ENCODE measurements at places on chromosomes 11 and 22.

GRCh38 chr11:69293819-69294505, at the start of gene MYEOV:
Gene MYEOV (plus strand): TSS chr11:69294155. CDS start chr11:69295355, 1,200 bp downstream.
- DNase-seq: no peak

GRCh38 chr11:88454881-88455280, 117.3 kb upstream of the CTSC start:
- no peak for DNase-seq

DNA sequence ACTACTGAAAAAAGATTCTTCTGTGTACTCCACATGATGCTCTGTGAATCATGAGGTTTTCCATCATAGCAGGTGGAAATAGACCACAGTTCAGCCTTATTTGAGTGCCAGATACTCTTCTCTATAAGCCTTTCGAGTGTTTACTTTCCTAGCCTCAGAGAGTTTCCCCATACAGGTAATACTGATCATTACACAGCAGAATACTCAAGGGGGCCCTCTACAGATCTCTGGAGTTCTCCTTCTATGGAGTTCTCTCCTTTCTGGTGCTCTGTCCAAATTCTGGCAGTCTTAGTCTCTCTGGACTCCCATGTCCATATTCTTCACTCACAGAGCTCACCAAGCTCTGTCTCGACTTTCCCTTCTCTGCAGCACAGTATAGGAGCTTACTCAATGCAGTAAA, 175.7 kb upstream of the CARD18 start:
- DNase-seq: no peak

GRCh38 chr11:75400146-75400865, 988 bp downstream of the RPS3 start:
- DNase-seq: no peak

DNA sequence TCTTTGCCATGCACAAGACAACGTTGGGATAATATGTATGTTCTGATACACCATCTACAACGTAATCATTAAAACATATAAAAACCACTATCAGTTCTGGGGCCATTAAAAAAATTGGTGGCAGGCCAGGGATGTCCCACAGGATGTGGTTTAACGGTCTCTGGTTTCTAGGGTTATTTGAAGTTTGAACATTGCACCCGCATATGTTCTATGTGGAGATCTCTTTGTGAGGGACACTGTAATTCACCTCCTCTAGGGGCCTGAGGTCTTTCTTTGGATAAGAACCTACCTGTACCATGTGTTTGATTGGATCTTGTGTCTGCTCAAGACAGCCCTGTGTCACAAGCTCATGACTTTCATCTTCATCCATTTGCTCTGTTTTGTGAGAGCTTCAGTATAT, 73.2 kb downstream of the GGTLC2 start:
- no peak for DNase-seq

DNA sequence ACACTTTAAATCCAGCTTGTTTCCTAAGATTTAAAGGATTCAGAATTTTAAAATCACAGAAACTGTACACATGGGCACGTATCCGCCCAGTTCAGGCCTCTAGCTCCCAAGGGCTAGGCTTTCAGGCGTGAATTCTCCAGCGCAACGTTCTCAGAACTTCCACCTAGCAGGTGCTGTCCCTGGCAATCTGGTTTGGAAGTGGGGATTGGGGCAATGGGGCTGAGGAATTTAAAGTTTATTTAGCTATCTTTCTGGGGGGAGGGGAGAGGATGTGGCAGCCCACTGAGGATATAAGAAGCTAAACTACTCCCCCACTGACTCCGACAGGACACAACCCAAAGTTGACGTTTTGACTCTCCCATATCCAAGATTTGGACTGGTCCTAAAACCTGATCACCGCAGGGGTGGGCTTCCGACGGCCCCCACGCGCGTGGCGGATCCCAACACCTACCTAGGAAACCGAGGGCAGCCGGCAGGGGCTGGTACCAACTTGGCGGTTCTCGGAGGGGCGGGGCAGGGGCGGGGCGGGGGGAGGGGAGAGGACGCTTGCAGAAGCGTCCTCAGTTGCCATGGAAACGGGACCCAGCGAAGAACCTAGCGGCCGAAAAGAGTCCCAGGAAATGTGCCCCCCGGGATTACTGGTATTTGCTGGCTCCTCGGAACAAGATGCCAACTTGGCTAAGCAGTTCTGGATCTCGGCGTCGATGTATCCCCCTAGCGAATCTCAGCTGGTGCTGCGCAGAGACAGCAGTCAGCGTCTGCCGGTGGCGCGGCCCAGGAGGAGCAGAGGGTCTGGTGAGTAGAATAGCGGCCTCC, at the start of gene HOATZ:
Gene HOATZ, plus strand, starts transcription at position 563 of the 816 bp plus-strand sequence. Its CDS starts 7 bp downstream, at position 570.
- DNase-seq: no peak

GRCh38 chr11:82960779-82961143, 59.2 kb downstream of the DDIAS start:
- DNase-seq: no peak

- no peak for DNase-seq
Measured at GRCh38 chr22:27460591-27461347, 340.8 kb downstream of the MN1 start.

DNA sequence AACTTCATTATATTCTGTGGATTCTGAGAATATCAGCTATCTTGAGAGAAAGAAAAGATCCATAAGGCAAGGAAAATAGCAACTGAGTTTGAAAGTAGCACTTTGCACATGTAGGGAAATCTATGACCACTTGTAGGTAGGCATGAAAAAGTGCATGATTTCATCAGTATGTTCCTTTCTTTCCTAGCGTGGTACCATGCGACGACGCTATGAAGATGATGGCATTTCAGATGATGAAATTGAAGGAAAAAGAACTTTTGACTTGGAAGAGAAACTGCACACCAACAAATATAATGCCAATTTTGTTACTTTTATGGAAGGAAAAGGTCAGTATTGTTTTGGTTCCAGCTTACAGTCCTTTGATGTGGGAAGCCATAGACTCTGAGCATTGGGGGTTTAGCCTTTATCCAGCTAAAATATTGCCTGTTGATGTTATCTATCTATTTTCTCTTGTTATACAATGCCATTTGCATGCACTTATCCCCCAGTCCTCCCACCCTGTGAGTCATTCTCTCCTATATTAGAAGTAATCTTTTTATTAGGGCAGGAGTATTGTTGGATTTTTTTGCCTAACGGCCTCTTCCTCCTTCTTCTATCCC, 60.9 kb downstream of the KDM2A start:
- no peak for DNase-seq

DNA sequence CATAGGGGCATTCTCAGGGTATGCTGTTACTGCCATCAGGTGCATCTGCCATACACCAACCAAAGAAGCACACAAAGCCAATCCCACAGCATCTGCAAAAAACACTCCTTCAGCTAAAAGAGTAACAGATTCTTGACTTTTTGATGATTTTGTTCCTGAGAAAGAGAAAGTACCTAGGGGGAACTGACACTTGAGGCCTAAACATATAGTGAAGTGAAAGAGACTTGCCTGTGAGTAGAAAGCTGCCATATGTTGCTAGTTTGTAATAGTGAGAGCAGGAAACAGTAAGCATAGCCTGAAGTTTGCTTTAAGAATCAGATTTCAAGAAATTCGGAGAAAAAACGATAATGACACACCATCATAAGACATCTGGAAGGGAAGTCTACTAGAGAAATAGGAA, 97.9 kb upstream of the CTSC start:
- DNase-seq: no peak

DNA sequence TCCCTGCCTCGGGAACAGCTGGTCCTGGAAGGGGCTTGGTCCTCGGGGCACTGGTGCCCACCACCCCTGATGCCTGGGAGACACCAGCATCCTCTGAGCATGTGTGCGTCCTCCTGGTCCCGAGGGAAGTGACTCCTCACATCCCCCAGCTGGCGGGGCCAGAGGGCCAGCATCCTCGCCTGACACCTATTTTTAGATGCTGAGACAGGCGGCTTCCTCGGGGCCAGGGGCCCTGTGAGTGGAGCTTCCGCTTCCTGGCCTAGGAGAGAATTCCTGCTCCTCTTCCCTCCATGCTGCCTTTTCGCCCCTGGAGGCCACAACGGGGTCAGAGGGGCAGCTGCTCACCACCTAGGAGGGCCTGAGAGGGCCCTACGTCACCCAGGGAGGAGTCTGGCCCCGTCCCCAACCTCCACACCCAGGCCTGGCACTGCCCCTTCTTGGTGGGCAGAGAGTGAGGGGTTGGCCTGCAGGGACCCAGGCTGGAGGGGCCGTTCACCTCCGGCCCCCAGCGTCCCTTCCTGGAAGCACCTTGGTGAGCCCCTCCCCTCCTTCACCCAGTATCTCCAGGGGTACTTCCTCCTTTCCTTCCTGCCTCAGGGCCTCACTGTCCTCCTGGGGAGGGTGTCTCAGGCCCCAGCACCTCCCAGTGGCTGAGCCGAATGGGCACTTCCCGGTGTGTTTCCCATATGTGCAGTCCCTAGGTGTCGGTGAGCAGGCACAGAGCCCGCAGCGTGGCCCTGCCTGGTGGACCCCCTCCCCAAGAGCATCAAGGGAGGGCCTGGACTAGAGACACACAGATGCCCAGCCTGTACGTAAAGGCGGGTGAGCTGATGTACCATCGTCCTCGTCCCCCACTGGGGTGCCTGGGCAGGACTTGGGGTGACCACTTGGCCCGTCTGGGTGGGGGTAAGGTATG, 6.1 kb downstream of the CD81 start:
- DNase-seq: no peak

DNA sequence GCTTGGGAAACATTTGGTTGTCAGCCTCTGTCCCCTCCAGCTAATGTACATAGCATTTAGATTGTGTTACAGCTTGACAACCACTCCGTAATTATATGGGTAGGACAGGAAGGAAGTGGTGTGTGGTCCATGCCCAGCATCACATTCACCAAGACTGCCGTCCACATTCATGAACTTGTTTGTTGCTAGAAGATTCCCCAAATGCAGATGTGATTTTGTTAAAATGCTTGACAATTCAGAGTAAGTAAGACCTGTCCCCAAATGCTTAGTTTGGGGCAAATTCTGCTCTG, 1482.7 kb downstream of the TBC1D22A start:
- DNase-seq: no peak

- DNase-seq: no peak
Measured at GRCh38 chr11:71144010-71144409, 108.4 kb downstream of the SHANK2 start.

DNA sequence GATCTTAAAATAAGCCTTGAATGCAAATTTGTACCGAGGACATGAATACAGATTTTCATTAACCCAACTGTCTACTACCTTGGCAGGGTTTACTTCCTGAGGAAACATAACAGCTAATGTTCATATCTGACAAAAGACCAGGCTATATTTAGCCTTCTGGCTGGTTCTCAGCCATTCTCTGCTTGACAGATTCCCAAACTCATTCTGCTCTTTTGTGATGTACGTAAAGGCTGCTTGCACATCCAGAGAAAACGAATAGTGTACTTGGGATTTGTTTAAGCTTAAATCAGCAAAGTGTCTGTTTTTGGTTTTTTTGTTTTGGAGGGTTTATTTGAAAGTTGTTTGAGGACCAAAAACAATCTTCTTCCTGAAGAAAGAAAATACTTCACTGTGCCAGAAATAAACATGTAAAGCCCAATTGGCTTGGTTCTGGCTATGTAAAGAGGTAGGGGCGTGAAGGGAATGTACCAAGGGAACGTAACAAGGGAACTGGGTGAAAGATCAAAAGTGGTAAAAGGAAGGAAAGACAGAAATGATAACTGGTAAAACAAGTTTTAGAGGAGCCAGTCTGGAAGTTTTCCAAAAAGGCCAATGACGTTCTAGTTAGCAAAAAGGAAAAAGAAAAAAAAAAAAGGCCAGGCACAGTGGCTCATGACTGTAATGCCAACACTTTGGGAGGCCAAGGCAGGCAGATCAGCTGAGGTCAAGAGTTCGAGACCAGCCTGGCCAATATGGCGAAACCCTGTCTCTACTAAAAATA, 21.4 kb upstream of the CRTAM start:
- DNase-seq: no peak

DNA sequence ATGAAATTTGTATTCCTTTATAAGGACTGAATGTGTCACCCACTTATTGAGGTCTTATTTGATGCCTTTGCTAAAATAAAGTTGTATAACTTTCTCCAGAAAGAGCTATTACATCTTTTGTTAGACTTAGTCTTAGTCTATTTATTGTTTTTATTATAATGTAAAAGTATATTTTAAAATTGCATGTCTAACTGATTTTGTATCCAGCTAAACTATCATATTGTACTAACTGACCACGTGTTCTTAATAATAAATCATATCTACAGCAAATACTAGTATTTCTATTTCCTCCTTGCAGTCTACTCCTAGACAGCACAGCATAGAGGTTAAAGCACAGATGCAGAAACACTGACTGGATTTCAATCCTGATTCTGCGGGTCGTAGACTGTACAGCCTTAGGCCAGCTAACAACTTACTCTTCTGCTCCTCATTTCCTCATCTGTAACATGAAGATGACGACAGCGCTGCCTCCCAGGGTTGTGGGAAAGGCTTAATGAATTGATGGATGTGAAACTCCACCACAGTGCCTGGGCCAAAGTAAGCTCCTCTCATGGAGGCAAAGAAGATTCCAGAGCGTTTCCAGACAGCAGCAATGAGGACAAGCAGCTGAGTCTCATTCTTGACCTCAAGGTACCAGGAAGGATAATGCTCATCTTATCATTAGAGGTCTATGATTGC, 13.2 kb downstream of the IFITM10 start:
- DNase-seq: no peak

GRCh38 chr11:34407121-34407813, 31.5 kb upstream of the CAT start:
- DNase-seq: no peak

GRCh38 chr11:63573881-63574855, 11.0 kb upstream of the PLAAT2 start:
- no peak for DNase-seq

DNA sequence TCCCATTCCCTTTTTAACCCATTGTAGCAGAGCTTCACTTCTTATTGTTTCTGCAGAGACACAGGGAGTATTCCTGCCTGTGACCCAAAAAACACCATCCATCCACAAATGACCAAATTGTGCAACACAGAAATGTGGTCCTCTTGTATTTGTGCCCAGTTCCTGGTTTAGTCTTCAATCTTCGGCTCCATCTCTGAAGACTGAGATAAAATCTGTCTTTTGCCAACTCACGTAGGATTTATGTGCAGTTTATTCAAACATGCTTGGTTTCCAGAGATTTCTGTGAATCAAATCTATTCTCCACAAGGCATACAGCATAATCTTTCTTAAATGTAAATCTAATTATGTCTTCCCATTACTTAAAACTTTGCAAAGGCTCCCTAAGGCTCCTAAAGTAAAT, 307.0 kb downstream of the AASDHPPT start:
- no peak for DNase-seq

GRCh38 chr11:9861860-9862725, 198.2 kb downstream of the SWAP70 start:
- DNase-seq: no peak

DNA sequence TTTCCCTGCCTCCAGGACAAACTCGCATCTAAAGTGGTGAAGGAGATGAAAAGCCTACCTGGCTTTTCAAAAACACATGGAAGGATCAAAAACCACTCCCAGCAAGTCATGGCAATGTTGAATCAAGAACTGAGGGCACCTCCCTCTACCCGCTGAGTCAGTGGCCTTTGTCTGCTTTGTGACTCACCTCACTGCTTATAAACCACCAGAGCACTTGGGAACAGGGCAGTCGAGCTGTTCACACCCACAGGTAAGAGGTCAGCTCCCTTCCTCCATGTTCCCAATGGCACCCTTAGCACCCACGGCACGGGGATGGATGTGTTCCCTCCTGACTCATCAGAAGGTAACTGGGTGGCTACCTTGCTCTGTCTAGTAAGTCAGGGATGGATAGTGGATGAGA, 21.7 kb downstream of the TENM4 start:
- no peak for DNase-seq
